ENCODE measurements at places on chromosomes 5 and 9.

GRCh38 chr9:26604076-26604662 lies 288.4 kb downstream of the CAAP1 start:
- DNase-seq: no peak

GRCh38 chr5:1073239-1074102 lies 38.4 kb downstream of the SLC12A7 start:
- DNase-seq: no peak

DNA sequence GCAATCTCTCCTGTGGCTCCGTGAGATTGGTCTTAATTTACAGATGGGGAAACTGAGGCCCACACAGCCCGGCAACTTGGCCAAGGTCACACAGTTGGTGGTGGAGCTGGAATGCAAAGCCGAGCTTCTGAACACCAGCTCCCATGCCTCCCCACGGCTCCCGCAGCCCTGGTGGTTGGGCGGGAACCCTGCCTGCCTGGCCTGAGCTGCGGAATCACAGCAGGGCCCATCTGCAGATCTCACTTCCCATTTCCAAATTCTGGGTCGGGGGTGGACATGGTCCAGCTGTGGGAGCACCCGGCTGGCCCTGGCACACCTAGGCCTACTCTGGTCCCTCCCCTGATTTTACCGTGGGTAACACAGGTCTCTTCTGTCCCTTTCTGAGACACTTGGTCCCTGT lies 35.3 kb upstream of the PHYKPL start:
- DNase-seq: no peak

- DNase-seq: no peak
These were observed 8.0 kb downstream of the TGFBR1 start for GRCh38 chr9:99112750-99113413.

DNA sequence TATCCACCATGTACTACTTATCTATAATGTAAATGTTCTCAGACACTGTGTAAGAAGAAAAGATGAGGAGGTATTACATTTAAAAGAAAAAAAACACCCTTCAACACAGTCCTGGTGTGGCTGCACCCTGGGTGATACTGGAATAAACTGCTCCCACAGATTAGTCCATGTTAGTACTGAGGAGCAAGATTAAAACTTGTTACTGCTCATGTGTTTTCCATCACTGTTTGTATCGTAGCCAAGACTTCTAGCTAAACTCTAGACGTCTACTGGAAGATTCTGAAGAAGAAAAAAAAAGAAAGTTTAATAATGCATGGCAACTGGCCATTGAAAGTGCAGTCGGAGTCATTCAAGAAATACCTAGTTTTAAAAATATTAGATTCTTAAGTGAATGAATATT lies at the start of gene ASPN:
Gene ASPN (minus strand): TSS at position 178 of the 400 bp plus-strand sequence.
- no peak for DNase-seq

GRCh38 chr5:176888016-176888864 lies 10.9 kb downstream of the HK3 start:
- DNase-seq: no peak

GRCh38 chr9:35871545-35871944 lies 1.3 kb upstream of the OR13J1 start:
- peak; percentile 93 for DNase-seq

- DNase-seq: peak; percentile 40
These were observed 140.8 kb downstream of the TSSK1B start for GRCh38 chr5:113293975-113294310.

DNA sequence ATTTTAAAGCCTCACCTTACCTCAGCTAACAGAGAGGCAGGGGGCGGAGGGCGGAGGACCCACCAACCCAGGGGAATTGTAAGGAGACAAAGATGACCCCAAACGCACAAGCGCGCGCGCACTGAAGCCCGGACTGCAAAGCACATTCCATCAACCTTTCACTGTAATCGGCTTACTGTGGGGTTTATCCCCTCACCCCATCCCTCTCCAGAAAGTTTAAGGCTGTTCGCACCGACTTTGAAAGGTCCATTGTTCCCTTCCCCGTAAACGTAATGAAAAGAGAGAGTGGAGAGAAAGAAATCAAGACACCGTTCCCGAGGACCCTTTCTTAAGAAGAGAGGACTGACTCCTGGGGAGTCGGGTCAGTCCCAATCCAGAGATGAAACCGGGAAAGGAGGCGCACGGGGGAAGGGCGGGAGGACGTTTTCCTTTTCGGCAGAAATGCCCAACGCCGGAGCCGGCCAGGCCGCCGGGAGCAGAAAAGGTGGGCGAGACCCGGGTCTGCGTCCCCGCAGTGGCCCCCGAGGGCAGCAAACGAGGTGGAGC lies 464 bp downstream of the CEMIP2 start:
- DNase-seq: peak; percentile 50

GRCh38 chr5:117010574-117010973 lies 436.0 kb upstream of the SEMA6A start:
- DNase-seq: no peak

Measured in M059J (cell line).